ENCODE measurements at places on chromosomes 1 and 21.

DNA sequence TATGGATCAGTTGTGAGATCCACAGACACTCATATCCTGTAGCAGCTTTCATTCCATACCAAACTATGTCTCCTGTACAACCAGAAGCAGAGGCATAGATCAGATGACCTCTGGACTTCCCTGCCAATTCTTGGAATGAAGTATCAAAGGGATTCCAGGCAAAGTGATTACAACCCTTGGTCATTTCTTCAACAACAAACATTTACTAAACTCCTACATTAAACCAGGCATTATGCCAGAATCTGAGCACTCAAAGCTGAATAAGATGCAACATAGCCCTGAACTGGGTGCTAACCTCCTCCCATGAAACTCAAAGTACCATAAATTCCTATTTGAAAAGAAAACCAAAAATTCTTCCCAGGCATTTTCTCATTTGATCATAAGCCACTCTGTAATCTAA is 121.2 kb upstream of the SGIP1 start:
- DNase-seq: no peak

DNA sequence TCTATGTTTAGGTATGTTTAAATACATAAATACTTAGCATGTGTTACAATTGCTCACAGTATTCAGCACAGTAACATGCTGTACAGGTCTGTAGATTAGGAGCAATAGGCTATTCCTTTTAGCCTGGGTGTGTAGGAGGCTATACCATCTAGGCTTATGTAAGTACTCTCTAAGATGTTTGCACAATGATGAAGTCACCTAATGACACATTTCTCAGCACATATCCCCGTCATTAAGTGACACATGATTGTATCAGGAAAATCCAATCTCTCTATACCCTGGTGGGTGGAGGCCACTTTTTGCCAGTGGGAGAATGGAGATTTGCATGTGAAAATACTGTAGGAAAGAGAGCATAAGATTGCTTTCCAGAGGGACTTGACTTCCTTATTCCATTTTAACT is 5.5 kb upstream of the TEDDM1 start:
- DNase-seq: no peak

DNA sequence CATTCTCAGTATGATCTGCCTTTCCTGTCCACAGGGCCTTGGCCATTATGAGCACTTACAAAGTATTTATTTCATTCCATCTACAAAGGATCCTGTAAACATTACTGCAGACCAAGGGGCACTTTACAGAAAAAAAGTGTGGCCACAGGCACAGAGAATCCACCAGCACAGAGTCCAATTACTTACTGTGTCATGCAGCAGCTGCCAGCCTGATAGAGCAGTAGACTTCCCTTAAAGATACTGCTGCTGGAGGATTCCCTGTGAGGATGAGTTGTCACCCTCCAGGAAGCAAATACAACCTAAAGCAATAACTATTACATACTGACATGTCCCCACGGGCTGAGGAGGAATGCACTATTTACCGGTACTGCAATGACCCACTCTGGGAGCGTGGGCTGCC is 97.1 kb upstream of the COG2 start:
- DNase-seq: no peak

DNA sequence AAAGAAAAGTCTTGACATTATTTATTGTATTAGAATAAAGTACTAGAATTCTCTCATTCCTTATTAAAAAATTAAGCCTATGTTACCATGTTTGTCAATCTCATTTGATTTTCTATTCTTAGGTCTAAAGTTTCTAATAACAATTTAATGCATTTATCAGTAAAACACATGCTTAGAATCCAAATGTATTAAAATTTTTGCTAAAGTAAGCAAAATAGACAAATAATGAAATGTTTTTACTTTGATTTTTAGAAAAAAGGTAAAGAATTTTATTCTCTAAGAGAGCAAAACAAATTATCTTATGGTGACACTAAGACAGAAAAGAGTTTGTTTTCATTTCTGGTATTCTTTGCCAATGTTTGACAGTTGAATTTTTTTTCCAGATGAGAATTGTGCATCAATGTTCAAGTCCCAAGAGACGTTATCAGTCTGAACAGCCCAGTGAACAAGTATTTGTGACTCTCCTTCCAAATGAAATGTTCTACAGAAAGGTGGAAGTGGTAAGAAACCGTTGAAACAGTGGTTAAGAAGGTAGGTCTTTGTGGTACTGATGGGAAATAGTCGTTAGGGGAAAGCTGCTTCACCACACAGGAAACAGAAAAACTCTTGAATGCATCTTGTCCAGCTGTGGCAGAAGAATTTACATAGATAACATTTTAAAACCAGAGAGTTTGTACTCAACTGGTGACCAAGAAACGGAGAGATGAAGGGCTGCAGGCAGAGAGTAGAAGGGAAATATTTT is 402.5 kb downstream of the PTPRC start:
- DNase-seq: no peak

DNA sequence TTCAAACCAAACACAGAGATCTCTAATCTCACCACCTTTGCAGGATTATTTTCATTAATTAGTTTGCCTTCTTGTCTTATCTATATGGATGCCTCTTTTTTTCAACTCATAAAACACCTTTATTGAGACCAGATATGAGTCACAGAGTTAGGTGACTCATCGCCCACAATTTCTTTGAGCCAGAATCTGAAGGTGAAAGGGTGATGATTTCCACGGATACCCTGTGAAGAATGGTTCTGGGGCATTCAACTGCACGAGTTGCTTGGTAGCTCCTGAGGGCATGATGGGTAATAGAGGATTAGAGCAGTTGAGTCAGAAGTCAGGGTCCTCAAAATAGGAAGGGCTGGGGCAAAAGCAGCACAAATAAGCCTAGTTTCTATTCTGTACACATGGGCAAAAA is 128.2 kb downstream of the TBX19 start:
- DNase-seq: peak; percentile 23

DNA sequence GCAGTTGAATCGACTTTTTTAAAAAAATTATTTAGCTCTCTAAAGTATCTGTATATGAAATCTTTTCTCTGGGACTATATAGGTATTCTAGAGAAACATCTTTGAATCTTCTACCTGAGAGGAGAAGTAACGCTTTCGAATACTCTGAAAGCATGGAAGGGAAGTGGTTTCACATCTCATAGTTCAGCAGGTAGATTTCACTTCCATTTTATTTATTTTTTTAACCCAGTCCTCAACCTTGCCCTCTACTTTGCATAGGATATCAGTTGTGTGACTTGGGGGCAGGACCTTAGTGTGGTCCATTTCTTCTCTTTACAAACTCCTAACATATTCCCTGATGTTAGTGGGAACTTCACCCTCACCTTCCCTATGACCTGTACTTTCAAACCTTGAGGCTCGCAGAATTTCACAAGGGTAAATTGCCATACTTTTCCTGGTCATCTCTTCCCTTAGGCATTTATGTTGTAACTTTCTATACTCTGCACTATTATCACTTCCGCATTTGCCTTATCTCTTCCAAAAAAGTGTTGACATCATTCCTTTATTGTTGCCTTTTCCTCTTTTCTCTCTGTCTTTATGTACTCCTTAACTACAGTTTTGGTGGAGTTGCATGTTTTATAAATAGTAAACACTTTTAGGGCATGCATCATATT is 1208.5 kb upstream of the ADGRL4 start:
- DNase-seq: no peak

- no peak for DNase-seq
These were observed 1036.4 kb downstream of the ADGRL2 start for GRCh38 chr1:82836973-82837680.

DNA sequence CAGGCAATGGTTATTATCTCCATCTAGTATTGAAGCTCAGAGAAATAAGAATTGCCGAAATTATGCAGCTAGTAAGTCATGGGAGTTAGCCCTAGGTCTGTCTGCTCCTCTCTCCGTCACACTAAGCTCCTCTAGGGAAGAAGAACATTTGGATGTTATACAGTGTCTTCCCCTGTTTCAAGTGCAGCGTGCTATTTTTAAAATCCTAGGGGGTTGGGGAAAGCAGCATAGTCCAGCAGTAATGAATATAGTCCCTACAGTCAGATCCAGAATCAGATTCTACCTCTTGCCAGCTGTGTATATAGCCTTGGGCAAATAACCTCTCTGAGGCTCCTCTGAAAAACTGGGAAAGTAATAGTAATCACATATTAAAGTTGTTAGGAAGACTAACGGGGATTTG is 44.5 kb upstream of the OSBPL9 start:
- DNase-seq: no peak

DNA sequence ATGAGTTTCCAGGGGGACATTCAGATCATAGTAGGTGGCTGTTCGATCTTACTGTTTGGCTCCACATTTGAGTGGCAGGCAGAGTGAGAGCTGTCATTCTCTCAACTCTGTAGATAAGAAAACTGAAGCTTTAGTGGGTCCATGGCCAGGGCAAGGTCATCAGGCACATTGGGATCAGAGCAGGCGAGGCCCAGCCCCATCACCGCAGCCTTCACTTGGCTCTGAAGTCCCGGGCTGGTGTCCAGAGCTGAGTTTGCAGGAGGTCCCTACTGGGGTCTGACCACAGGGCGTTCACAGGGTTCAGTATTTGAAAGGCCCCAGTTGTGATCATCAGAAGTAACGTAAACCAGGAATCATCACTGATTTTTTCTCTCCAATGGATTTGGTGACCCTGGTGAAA is 76.7 kb downstream of the OBSCN start:
- no peak for DNase-seq

DNA sequence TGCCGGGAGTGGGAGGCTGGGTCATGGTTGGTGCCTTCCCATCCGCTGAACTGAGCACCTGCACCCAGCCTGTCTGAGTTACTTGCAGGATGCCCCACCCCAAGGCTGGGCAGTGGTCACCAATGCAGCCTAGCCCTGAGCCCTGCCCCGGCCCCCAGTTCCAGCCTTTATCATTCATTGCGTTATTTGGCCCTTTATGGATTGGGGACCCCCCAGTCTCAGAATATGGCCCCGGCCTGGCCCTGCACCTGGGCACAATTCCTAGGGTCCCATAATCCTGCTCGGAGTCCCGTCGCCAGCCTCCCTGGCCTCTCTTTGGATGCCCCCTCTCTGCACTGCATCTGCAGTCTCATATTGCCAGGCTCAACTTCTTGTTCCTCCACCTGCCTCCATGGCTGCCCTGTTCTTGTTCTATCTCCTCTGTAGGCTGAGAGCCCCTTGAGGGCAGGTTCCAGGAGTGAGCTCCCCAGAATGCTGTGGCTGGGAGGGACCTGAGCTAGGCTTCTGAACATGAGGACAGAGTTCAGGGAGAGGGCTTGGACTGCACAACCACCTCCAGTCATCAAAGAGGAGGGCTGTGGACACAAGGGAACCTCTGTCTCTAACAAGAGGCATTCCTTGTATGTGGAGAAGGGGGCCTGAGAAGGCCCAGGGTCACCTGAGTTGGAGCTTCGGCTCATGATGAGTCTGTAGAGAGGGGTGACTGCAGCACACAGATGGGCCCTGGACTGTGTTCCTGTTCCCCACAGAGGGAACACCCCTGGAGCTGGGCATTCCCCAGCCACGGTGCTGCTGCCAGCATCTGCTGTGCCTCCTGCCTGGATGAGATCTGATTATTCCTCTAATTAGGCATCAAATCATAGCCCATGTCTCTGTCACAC is 1.1 kb upstream of the KNCN start:
- no peak for DNase-seq

DNA sequence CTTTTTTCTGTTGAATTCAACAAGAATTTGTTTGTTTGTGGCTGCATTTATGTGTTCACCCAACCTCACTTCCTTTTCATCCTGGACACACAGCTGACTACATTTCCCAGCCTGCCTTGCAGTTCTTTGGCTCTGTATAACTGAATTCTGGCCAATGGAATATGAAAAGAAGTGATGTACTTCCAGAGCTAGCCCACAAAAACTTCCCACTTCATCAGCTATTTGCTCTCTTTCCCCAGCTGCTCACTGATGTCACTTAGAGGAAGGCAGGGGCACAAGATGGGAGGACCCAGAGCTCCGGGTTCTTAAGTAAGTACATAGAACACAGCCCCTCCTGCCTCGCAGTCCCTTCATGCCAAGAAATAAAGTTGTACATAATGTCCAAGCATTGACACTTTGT is 235.0 kb upstream of the FGGY start:
- no peak for DNase-seq

DNA sequence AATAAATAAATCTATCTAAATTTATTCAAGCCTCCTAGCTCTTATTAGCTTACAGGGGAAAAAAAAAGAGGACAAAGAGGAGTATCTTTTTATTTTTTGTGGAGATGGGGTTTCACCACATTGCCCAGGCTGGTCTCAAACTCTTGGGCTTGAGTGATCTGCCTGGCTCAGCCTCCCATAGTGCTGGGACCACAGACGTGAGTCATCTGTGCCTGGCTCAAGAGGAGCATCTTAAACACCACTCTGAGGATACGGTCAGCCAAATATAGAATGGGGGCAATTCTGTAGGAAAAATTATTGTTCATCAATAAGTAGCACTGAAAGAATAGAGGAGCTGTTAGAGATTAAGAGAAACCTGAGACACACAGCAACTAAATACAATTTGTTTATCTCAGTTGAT is 24.1 kb downstream of the SLC45A3 start:
- no peak for DNase-seq

- DNase-seq: no peak
These were observed 417.0 kb upstream of the ESRRG start for GRCh38 chr1:217140041-217140901.

DNA sequence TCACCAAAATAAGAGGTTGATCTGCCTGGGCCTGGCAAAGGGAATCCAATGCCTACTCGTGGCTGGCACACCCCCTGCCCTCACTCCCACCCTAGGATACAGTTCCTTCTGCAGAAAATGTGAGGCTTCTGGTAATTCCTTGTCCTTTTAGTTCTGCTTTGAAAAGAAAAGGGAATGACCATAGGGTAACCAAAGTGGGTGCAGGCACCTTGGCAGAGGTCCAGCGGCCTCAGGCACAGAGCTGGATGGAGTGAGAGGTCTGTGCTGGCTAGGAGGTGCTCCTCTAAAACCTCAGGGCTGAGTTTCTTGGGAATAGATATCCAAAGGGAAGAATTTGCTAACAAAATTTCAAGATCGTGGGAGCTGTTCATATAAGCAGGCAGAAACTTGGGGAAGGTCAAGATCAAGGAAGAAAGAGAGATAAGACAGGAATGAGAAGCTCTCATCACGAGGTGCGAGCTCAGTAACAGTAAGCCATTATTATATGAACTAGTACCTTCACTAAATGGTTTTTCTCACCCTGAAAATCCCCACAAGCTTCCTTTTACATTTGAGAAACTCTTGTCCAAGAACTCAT is 293.1 kb upstream of the LYPLAL1 start:
- no peak for DNase-seq

All from stimulated activated CD4-positive, alpha-beta T cell treated with anti-CD3 and anti-CD28 coated beads, Interleukin-15, amount 100 ng/mL, for 1 hour (primary cell).